ENCODE measurements at places on chromosomes 5 and 9. TPM values are rescaled to one million over a fixed set of nuclear protein-coding genes. Genes with fewer than 3 reads are reported as not detected.

DNA sequence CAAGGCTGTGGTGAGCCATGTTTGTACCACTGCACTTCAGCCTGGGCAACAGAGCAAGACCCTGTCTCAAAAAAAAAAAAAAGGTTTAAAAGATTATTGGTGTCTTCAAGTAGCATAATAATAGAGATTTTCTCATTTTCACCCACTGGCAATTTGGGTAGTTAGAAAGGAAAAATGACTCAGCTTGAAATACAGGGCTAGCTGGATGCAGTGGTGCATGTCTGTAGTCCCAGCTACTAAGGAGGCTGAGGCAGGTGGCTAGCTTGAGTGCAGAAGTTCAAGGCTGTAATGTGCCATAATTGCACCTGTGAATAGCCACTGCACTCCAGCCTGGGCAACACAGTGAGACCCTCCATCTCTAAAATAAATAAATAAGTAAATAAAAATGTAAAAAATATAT, 111.1 kb downstream of the ARRDC3 start:
- no peaks in the 10 kb centered on the region for H3K27me3 ChIP-seq
- no peak overlapping the region for H3K4me3 ChIP-seq
- H3K4me1 ChIP-seq: peaks cover 11% of the 10 kb centered on the region
- peak; percentile 76 for DNase-seq
- no peak overlapping the region for H3K27ac ChIP-seq
- no peaks in the 10 kb centered on the region for H3K36me3 ChIP-seq

DNA sequence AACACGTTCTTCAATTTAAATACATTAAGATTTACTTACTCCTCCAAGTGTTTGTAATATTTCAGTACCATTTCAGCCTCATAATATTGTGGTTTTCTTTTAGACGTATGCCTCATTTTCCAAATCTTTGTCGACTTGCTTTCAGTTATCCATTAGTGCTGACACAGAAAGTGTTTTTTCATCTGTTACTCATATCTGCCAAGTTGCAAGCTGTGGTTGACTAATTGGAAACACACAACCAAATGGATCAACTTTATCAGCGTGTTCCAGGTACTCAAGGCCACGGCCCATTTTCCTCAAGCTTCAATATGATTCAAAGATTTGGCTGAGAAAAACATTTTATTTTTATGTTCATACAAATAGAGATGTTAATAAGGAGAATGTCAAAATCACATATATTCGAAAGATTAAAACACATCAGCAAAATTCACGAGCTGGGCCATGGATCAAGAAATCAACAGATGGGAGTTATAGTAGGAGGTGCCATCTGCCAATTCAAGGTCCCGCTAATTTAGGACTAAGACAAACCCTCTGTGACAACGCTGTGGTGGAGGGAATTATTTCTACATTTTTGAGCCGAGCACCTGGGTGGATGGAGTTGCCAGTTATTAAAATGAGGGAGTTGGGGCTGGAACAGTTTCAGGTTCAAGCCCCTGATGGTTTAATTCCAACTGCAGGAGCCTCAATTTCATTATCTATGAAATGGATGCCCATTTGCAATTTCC, 27.2 kb upstream of the CCNJL start:
- H3K4me3 ChIP-seq: no peak overlapping the region
- DNase-seq: no peak
- H3K36me3 ChIP-seq: no peaks in the 10 kb centered on the region
- H3K4me1 ChIP-seq: no peaks in the 10 kb centered on the region
- no peaks in the 10 kb centered on the region for H3K27me3 ChIP-seq

- DNase-seq: no peak
- H3K27me3 ChIP-seq: no peaks in the 10 kb centered on the region
- H3K4me3 ChIP-seq: no peak overlapping the region
- H3K27ac ChIP-seq: no peak overlapping the region
- H3K4me1 ChIP-seq: no peaks in the 10 kb centered on the region
These were observed 62.2 kb downstream of the COX7C start for GRCh38 chr5:86679949-86680348.

Gene HAVCR2
- 5.2 TPM for total RNA-seq

DNA sequence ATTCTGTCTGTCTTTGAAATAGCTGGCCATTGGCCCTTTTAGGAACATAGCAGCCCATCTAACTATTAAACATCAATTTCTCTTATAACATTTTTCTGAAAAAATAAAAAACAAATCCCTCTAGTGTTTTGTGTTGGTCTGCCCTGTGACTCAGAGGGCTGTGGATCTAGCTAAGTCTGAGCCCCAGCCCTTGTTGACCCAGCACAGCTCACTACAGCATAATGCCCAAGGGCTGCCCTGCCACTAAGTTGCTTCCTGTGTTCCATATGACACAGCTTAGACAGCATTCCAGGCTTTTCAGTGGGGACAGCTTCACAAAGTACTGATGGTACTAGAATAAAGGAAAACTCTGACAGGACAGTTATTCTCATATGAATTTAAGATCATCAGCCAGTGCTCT, 136.0 kb downstream of the SCAMP1 start:
- H3K36me3 ChIP-seq: peaks cover 6% of the 10 kb centered on the region
- DNase-seq: no peak
- peaks cover 27% of the 10 kb centered on the region for H3K4me1 ChIP-seq
- no peak overlapping the region for H3K4me3 ChIP-seq

DNA sequence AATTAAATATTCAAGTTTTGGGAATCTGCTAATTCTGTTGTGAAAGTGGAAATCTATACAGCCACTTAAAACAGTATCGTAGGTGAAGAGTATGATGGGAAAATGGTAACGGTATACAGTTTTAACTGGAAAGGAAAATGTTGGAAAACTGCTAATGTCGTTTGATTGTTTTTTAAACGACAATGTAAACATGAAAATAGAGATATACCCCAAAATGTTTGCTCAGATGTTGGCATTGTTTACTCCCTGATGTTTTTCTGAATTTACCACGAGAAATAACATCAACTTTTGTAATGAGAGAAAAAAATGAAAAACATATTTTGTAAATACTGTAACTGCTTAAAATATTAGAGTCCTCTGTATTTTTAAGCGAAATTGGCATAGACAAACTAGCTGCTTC, 2.7 kb downstream of the MATR3 start:
- H3K4me1 ChIP-seq: peaks cover 16% of the 10 kb centered on the region
- no peak for DNase-seq
- no peaks in the 10 kb centered on the region for H3K27me3 ChIP-seq
- no peaks in the 10 kb centered on the region for H3K36me3 ChIP-seq
- no peak overlapping the region for H3K27ac ChIP-seq

DNA sequence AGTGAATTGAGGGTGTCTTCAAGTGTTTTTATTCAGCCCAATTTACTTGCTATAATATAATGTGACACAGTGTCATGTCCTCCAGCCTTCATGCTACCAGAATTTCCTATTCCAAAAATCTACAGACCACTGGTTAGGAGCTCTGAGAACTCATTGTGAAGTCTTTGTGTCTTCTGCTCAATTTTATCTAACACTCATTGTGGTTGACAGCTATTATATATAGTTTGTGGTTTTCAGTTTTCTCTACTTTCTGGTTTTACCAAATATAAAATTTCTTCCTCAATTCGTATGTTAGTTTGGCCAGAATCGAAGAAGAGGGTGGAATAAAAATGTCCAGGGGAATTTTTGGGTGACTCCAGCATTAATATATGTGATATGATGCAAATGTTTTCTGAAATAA, 509.3 kb upstream of the NUDT12 start:
- H3K4me1 ChIP-seq: no peaks in the 10 kb centered on the region
- no peak for DNase-seq
- no peak overlapping the region for H3K27ac ChIP-seq
- no peak overlapping the region for H3K4me3 ChIP-seq
- H3K36me3 ChIP-seq: no peaks in the 10 kb centered on the region
- H3K27me3 ChIP-seq: no peaks in the 10 kb centered on the region

GRCh38 chr9:76730801-76731200, 33.4 kb upstream of the PCA3 start:
- H3K27ac ChIP-seq: no peak overlapping the region
- no peaks in the 10 kb centered on the region for H3K36me3 ChIP-seq
- H3K27me3 ChIP-seq: no peaks in the 10 kb centered on the region

DNA sequence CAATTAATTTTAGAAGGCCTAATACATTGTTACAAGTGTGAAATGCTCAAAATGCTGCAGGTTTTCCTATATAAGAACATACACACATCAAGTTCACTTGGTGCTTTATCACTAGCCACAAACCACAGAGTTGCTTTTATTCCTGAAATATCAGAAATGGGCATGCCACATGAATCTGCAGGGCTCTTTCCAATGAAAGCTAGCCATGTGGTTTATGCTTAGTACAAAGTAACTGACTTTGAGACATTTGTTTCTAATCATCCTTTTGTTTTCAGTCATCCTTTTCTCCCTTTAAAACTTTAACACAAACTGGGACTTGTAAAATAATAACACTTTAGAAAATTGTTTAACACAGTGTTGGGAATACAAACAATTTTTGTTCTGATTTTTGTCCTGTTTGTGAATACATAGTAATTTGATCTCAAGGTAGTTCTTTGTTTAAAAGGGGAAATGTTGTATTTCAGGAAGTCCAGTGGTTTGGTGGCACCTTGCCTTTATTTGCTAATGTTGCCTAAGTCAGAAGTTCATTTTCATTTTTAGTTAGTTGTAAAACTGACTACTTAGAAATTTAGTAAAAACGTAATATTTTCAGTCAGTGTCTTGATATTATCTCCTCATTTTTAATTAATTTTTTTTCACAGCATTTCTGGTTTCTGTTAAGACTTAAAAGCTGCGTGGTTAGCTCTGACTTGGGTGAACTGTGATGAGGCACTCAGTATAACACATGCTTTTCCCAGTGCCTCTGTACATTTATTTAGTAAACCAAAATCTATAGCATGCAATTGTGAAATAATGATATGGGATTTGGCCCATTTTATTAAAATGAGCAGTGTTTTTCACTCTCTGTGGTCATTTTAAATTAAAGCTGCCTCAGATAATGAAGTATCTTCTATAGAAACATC, 18.6 kb downstream of the PRDM6 start:
- no peaks in the 10 kb centered on the region for H3K4me1 ChIP-seq
- no peak overlapping the region for H3K27ac ChIP-seq
- H3K27me3 ChIP-seq: no peaks in the 10 kb centered on the region

DNA sequence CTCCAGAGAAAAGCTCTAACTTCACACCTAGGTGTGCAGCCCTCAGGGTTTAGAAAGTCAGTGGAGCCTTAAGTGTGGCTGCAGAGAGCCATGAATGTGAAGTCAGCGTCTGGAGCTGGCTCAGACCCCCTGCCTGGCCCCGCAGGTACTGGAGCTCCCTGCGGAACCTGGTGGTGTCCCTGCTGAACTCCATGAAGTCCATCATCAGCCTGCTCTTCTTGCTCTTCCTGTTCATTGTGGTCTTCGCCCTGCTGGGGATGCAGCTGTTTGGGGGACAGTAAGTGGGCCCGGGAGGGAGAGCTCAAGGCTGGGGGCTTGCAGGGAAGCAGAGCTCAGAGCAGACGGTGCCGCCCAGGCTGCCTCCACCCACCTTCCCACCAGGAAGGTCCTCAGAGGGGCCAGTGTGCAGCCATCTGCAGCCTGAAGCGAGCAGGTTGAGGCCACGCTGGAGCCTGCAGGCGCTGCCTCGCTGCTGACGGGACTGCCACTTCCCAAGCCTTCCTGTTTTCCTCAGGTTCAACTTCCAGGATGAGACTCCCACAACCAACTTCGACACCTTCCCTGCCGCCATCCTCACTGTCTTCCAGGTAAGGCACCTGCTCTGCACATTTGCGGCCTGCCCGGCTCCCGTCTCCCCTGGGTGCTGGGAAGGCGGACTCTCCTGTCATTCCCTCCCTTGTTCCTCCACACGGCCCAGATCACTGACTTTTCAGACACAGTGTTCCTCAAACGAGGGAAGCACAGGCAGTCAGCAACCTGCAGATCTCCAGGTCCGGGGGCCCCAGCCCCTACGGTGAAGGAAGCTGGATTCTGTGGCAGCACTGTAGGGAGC, 108.9 kb downstream of the CACNA1B start:
- no peak overlapping the region for H3K4me3 ChIP-seq
- H3K27ac ChIP-seq: no peak overlapping the region
- no peaks in the 10 kb centered on the region for H3K36me3 ChIP-seq
- no peak for DNase-seq
- H3K4me1 ChIP-seq: no peaks in the 10 kb centered on the region

DNA sequence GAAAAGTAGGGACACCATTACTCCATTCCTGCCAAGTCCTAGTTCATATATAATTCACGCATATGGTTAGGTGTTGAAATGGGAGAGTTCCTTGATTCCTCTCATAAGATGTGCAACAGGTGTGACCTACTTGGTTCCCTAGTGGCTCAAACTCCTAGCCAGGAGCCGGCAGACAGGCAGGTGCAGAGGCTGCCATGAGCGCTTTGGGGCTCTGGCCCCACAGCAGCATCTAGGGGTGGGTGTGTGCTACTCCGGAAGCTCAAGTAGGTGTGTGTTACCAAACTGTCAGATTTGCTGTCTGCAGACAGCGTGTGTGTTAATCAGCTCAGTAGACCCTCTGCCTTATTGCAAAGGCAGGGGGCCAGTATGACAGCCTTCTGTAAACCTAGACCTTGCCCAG, 1652.4 kb upstream of the ACO1 start:
- no peaks in the 10 kb centered on the region for H3K27me3 ChIP-seq
- no peaks in the 10 kb centered on the region for H3K4me1 ChIP-seq
- no peak overlapping the region for H3K27ac ChIP-seq
- H3K36me3 ChIP-seq: no peaks in the 10 kb centered on the region
- DNase-seq: no peak

Gene ACOT12
- not detected for total RNA-seq

Gene PCDHGA10
- 1.8 TPM for total RNA-seq

Gene IL5
- total RNA-seq: not detected

GRCh38 chr5:44028226-44028625, 361.0 kb downstream of the FGF10 start:
- no peaks in the 10 kb centered on the region for H3K27me3 ChIP-seq
- DNase-seq: no peak
- H3K4me1 ChIP-seq: no peaks in the 10 kb centered on the region
- H3K4me3 ChIP-seq: no peak overlapping the region

DNA sequence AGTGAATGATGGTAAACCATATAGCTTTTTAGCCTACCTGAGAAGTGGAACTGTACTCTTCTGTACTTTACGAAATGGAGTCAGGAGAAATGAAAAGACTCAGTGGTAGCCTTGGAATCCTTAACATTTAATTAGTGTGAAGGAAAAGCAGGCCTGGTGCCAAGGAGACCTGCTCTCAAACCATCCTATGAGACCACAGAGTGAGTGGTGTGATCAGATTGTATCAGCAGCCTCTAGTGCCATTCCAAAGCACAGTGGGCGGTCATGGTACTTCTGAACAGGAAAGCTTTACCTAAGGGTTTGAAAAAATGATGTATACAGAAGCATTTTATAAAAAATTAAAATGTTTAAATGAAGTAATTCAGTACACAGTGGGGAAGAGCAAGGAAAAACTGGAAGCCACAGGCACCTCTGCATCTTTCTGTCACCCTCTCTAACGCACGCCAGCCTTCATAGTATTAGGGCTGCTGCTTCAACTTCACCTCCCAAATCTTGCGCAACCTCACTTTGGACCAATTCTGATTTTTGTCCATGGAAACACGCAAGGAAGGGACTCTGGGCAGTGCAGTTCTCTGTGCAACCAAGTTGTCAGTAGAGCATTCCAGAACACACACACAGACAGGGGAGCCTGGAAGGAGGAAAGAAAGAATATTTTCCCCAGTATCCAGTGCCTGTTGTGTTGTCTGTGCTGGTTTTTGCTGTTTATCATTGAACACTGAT, 203.7 kb downstream of the SH3GL2 start:
- H3K27ac ChIP-seq: no peak overlapping the region
- H3K27me3 ChIP-seq: no peaks in the 10 kb centered on the region
- no peaks in the 10 kb centered on the region for H3K36me3 ChIP-seq
- no peaks in the 10 kb centered on the region for H3K4me1 ChIP-seq
- H3K4me3 ChIP-seq: no peak overlapping the region
- DNase-seq: no peak

Data from GM12878 (cell line).